ENCODE measurements at places on chromosomes 12 and 14.
A peak's percentile ranks its signal among the peaks of the same experiment; 100 is the strongest.

- no peak for DNase-seq
Observed at GRCh38 chr12:12428047-12428446, 71.2 kb downstream of the BORCS5 start.

GRCh38 chr12:131688845-131689154 lies 22.1 kb upstream of the SFSWAP start:
- DNase-seq, result no peak

DNA sequence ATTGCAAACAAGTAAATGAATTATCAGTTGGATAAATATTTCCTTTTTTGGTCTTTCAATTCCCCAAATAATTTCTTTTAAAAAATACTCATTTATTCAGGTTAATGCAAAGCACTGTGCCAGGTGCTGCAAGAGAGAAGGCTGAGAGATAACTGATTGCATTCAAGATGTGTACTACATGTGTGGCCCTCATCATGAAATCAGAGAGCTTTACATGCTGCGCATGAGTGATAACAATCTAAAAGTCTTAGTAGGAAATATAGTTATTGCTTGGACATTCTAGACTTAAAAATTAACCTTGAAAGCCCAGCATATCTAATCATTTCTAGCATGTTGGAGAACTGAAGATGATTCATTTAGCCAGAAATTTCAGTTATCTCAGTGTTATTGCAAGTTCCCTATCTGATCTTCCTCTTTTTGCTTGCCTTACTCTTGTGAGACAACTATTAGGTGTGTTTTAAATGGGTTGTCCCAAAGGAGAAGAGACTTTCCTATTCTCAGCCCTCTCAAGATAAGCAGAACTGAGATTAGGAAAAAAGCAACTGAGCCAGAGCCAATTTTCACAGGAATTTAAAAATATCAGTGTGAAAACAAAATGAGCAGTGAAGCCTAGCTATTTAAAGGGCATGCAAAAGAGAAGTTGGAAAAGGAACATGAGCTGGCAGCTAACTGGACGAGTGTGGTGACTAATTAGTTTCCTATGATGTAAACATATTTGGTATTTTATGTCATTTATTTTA lies 60.9 kb downstream of the PLEKHA5 start:
- DNase-seq, result no peak

DNA sequence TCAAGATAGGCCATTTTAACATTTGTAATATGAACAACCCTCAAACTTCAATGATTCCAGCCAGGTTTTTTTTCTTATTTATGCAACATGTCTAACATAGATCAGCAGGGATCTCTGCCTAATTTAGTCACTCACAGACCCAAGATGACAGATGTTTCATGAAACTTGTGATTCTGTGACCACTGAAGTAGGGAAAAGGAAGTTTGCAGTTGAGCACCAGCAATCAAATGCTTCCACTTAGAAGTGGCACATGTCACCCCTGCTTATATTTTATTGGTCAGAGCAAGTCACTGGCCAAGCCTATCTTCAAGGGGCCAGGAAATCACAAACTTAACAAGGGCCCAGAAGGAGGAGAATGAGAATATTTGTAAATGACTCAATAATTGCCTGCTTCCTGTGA lies 150.6 kb downstream of the BCAT1 start:
- no peak for DNase-seq

GRCh38 chr12:52454411-52455201 lies 2.7 kb upstream of the KRT6B start:
- DNase-seq, result no peak

DNA sequence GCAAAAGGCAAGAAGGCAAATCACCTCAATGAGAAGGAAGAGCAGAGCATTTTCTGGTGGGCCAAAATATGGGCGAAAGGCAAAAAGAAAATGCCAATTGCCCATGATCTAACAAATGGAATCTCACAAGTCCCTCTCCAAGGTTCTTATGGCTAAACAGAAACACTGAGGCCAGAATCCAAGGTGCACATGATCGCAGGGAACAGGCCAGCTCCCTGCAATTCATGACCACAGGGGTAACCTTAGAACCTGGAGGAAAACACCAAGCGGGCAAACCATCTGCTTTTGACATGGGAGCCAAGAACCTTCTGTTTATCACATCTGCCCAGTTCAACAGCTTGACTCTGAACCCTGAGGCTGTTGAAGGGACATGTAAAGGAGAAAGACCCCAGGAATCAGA lies 60.0 kb downstream of the NT5DC3 start:
- DNase-seq, result no peak

DNA sequence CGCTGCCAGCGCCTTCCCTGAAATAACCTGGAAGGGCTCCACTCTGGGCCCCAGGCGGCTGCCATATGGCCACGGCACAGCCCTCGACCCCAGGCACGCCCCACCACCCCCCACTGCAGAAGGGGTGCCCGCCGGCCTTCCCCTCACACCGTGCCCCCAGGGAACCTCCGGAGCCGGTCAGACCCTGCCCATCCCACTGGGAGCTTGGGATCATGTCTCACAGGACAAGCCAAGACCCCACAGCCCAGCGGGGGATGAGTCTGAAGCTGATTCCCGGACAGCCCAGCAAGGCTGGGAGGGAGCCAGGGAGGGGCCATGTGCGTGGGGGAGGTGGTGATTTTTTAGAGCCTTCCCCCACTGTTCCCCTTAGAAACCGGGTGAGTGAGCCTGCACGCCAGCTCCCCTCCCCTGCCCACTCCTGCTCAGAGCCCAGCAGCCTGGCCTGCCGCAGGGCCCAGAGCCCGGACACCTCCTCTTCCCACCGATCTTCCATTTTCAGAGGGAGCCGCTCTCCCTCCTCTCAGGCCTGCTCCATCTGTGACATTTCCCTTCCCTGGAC lies 1.4 kb downstream of the RIMBP2 start:
- DNase-seq, result no peak

- DNase-seq, result no peak
Observed at GRCh38 chr14:104746934-104747481, 5.9 kb upstream of the SIVA1 start.

GRCh38 chr14:29553427-29553826 lies 374.2 kb downstream of the PRKD1 start:
- DNase-seq, result no peak

DNA sequence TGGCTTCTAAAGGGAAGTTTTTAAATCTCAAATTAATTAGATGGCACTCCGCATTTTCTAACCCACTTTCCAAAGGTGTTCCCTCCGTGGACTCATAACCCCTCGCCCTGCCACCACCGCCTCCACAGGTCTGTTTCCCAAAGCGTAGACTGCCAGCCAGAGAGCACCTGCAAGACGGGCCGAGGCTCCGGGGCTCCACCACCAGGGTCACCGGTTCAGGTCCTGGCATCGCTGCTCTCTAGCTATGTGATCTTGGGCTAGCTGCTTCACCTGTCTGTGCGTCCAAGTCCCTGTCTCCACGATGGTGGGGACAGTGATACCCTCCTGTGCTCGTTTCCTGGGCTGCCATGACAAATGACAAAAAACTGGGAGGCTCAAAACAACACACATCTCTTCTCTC lies 11.5 kb downstream of the RIMBP2 start:
- DNase-seq, result no peak

- DNase-seq, result peak; percentile 75
Observed at GRCh38 chr12:106136263-106136662, 2.5 kb downstream of the NUAK1 start.

DNA sequence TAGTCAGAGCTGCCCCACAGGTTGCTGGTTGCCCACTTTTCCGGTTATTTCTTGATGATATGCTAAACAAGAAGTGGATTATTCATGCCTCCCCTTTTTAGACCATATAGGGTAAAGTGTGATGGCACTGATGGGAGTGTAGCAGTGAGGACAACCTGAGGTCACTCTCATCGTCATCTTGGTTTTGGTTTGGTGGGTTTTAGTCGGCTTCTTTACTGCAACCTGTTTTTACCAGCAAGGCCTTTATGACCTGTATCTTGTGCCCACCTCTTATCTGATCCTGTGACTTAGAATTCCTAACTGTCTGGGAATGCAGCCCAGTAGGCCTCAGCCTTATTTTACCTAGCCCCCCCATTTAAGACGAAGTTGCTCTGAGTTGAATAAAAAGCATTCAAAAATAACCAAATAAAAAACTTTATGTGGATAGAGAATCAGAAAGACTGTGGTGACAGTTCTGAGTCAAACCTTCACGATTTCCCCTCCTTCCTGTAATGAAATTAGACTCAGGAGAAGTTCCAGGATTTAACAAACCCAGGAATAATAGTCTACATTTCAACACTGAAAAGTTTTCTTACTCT lies 144.2 kb downstream of the PAWR start:
- DNase-seq, result no peak

- DNase-seq, result no peak
Observed at GRCh38 chr12:108055141-108055540, 73.9 kb upstream of the WSCD2 start.

DNA sequence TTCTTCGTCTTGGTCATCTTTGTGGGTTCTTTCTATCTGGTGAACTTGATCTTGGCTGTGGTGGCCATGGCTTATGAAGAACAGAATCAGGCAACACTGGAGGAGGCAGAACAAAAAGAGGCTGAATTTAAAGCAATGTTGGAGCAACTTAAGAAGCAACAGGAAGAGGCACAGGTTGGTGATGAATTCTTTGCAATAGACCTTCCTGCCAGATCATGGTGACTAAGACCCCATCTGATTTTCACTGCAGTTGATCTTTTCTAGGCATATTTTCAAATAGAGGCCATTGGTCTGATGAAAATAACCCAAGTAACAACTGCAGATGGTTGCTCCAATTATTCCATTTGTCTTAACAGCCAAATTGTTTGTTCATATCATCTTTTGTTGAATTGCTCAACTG lies 114.4 kb downstream of the SCN8A start:
- DNase-seq, result no peak

DNA sequence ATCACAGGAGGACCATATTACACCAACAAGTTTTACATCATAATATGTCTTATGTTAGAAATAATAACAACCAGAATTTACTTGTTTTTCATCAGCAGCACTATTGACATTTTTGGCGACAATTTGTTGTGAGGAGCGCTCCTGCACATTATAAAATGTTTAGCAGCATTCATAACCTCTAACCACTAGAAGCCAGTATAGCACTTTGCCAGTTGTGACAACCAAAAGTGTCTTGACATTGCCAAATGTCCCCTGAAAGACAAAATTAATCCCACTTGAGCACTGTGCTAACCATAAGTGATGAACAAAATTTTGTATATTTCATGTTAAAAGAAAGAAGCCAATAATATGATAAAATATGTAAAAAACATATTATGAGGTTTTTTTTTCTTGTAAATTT lies 356.9 kb upstream of the LMO3 start:
- no peak for DNase-seq

GRCh38 chr12:44999355-44999754 lies 51.5 kb downstream of the DBX2 start:
- DNase-seq, result no peak

DNA sequence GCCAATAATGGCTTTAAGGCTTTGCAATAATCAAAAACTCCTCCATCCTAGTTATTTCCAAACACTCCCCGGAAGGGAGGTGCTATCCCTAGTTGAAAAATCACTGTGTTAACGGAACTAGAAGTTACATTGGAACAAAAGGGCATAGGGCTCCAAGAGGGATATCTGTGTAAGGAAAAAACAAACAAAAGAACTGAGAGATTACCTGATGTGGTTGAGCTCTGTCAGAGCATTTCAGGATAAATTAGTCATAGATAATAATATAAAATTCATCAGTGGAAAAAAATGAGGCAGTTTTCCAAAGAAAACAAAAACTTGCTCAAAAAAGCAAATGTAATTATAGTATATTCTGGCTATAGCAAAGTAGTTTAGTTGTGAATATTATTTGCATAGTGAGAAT lies 27.4 kb upstream of the PAPLN start:
- DNase-seq, result no peak

DNA sequence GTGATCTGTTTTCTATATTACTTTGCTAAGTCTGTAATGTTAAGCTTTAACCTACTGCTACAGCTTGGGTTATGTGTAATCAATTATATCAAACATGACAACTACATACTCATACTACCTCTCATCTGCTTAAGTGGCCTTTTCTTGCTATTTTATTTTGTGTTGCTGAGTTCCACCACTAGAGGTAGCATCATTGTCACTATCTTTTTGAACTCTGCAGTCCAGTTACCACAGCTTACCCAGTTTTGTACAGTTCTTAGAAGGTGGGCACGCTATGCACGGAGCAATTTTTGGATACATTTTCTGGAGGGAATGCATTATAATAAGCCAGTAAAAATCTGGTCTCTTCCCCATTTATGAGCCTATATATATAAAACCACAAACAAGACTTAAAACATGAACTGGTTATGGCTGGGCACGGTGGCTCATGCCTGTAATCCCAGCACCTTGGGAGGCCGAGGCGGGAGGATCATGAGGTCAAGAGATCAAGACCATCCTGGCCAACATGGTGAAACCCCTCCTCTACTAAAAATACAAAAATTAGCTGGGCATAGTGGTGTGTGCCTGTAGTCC lies 48.5 kb downstream of the SAV1 start:
- no peak for DNase-seq

- no peak for DNase-seq
Observed at GRCh38 chr12:112539221-112539620, 120.5 kb downstream of the PTPN11 start.

DNA sequence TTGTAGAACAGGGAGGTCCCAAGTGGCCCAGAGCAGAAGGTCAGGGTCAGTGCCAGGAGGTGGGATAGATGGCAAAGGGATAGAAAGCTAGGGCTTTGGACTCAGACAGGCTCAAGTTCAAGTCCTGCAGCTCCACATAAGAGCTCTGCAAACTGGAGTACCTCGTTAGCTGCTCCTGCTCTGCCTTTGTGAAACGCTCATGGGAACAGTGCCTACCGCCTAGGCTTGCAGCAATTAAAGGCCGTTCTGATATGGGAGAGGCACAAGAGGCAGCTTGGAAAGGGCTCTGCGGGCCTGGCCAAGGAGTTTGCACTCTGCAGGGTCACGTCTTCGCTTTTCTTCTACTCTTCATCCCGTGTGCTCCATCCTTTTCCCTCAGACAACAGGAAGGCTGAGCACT lies 54.1 kb downstream of the MAP1LC3B2 start:
- DNase-seq, result no peak

DNA sequence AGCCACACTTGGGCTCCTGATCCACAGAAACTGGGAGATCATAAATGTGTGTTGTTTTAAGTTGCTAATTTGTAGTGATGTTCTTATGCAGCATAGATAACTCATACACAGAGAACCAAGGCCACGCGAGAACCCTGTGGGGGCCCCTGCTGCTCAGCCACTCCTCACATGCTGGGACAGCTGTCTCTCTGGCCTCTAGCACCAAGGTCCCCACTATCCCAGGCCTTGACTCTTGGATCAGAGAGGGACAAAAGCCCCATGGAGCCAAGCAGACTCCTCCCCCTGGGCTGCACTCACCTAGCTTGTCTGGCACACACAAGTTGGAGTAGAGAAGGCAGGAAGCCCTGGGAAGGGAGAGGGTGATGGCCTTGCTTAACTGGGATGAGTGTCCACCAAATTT lies 11.3 kb downstream of the PLD4 start:
- no peak for DNase-seq

- peak; percentile 37 for DNase-seq
Observed at GRCh38 chr12:104457746-104458693, 1.3 kb downstream of the CHST11 start.

- DNase-seq, result no peak
Observed at GRCh38 chr14:82432301-82433105, 898.9 kb upstream of the SEL1L start.

- no peak for DNase-seq
Observed at GRCh38 chr12:29807129-29807528, 23.4 kb upstream of the TMTC1 start.

Measured in effector memory CD8-positive, alpha-beta T cell (primary cell).